ENCODE measurements at places on chromosomes 11 and 22.
A peak's percentile ranks its signal among the peaks of the same experiment; 100 is the strongest.

DNA sequence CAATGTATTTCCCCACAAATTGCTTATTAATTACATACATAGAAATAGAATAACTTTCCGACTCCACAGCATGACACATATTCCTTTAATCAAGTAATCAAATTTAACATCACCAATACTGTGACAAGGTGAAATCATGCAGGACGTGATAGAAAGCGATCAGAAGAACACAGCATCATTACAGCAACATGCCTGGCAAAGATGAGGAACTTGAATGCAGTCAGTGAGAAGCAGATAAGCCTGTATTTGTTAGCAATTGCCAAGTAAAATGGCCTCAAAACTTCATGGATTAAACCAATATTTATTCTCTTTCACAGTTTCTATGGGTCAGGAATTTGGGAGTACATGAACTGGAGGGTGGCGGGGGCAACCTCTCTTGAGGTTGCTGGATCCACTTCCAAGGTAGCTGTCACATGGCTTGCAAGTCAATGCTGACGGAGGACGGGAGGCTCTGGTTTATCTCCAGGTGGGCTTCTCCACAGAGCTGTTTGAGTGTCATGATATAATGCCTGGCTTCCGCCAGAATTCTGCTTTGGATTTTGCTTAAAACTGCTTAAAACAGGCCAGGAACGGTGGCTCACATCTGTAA is 12.0 kb upstream of the TEAD1 start:
- no peak for DNase-seq

DNA sequence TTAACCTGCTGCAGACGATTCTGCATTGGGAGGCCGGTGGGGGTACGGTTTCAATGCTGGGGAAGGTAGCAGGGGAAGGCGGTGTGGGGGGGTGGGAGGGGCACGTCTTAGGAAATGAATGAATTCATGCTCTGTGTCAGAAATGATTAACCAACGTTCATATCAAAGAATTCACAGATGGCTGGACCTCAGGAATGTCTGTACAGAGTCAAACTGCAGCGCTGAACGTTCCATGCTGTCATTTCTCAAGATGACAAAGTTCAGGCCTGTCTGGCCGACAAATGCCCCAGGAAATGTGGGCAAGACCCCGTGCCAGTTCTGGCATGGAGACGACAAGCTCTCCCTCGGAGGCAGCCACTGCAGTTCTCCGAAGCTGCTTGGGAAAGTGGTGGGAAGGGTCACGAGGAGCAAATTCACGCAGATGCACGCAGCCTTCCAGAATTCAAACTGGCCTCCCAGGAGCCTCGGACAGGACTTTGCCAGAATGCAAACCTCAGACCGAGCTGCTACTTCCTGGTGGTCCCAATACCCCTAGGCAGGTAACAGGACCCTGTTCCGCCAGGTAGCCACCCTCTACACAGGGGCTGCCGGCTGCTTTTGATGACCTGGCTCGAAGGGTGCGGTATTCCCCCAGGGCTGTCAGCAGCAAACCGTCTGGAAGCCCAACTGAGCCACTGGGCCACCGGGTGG is 81.5 kb downstream of the TRMU start:
- peak; percentile 95 for DNase-seq

GRCh38 chr22:30605449-30606110 is 1.4 kb upstream of the TCN2 start:
- peak; percentile 57 for DNase-seq

DNA sequence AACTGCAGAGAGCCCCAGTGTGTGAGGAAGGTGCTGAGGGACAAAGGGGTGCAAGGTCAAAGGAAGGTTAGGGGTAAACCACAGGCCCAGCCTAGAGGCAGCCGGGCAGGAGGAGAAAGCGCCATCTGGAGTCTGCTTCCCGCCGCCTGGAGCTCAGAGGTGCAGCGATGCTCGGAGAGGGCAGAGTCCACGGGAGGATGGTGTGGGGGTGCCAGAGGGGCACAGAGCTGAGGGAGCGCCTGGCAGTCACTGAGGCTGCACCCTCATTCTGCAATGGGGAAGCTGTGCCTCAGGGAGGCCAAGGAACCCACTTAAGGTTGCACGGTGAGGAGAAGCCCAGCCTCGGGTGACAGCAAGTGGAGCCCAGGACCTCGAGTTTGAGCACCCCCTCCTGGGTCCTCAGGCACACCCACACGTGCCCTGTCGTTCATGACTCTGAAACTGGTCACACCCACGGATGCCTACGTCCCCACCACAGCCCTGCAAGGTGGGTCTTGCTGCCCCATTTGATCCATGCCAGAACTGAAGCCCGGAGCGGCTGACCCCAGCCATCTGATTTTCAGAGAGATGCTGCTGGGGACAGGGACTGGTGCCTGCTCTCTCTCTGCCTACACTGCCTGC is 1.6 kb downstream of the IL2RB start:
- DNase-seq, result no peak

GRCh38 chr22:22244316-22245250 is at the start of gene VPREB1:
Gene VPREB1, plus strand, starts transcription at chr22:22244786. Its CDS starts 28 bp downstream, at chr22:22244814.
- no peak for DNase-seq

Measured in kidney tubule cell (primary cell).